ENCODE measurements at places on chromosomes 6 and 20.

DNA sequence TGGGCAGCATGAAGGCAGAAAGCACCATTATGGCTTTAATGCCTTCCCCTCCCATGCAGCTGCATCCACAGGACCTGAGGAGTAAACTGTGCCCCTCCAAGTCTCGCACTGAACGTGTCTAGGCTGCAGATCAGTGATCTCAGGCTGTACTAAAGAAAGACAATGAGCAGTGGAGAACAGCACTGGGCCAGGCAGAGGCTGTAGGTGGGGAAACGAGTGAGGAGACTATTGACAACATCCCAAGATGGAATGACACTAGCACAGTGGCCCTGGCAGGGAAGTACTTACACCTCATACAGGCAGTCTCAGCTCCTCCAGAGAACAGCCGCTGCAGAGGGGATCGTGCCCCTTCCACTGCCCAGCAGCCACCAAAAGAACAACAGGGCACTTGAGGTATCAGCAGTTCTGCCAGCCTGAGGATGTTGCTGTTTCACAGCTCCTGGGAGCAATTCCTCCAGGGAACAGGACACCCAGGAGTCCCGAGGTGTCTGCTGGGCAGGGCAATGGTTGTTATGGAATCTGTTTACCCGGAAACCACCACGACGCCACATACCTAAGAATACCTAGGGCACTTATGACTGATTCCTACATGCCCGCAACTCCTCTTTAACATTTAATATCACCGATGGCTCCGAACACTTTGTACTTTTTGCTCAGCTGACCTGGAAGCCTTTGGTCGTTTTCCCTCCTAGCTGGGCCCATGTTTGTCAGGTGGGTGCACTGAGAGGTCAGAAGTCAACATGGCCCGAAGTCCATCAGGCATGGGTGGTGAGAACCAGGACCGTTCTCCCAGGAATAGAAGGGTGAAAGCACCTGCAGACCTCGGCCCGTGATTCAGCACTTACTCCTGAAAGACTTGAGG is 79.1 kb downstream of the SLC22A23 start:
- DNase-seq: no peak

GRCh38 chr6:169648617-169649016 is 53.2 kb downstream of the WDR27 start:
- no peak for DNase-seq

DNA sequence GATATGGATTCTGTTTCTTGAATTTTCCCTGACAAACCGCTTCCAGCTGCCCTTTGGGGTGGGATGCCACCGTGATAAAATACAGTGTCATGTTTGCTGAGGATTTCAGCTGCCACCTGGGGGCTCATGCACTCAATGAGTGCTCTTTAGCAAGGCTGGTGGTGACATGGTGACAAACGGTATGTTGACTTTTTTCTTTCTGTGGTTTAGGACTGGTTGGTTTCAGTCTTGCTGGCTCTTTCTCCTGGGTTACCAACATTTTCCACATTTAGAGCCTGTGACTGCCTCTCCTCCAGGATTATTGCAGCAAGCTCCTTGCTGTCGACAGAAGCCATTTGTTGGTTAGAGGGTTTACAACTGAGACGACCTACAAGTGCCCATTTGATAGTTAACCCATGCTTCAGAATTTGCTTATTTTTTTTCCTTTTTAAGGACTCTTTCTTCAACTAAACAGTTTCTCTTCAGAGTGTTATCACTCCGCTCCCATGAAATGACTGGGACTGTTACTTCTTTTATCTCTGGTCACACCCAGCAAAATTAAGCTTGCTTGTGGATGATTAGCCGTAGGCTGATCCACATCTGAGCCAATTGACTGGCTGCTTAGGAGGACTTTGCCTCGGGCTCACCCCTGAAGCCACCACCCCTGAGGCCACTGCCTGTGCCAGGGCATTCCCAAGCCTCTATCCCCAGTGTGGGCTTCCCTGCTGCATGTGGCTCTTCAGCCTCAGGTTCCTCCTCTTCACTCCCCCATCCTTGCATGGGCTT is 48.4 kb upstream of the CDYL start:
- DNase-seq: no peak

- DNase-seq: no peak
Observed at GRCh38 chr6:137315081-137315480, 95.9 kb upstream of the IFNGR1 start.

GRCh38 chr6:4553387-4553786 is 222.8 kb upstream of the CDYL start:
- no peak for DNase-seq

GRCh38 chr6:25173951-25174474 is 105.2 kb upstream of the CARMIL1 start:
- no peak for DNase-seq

DNA sequence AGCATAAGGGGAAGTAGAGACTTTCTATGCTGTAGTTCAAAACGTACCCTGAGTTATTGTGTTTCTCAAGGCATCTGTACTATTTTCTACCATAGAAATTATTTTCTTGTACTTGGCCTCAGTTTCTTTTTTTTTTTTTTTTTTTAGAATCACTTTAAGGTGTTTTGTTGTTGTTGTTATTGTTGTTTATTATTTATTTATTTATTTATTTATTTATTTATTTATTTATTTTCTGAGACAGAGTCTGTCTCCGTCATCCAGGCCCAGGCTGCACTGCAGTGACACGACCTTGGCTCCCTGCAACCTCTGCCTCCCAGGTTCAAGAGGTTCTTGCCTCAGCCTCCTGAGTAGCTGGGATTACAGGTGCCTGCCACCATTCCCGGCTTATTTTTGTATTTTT is 179.1 kb downstream of the GRIK2 start:
- no peak for DNase-seq

DNA sequence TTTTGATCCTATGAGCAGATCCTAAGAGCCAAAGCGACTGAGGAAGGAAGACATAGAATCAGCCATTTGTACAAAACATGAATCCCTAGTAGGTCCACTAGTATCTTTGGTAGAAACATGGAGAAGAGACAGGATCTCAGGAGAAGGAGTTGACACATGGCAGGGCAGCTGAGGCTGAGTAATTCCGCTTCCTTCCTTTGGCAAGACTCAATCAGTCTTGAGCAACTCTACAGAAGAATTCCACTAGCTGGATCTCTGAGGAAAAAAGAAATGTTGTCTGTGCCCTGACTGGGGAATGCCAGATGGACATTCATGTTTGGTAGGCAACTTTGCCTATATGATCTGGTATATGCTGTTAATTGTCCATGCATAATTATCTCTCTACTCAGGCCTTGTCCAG is 35.3 kb downstream of the ESR1 start:
- no peak for DNase-seq

GRCh38 chr20:47181056-47181862 is 175.2 kb downstream of the ZMYND8 start:
- DNase-seq: no peak

DNA sequence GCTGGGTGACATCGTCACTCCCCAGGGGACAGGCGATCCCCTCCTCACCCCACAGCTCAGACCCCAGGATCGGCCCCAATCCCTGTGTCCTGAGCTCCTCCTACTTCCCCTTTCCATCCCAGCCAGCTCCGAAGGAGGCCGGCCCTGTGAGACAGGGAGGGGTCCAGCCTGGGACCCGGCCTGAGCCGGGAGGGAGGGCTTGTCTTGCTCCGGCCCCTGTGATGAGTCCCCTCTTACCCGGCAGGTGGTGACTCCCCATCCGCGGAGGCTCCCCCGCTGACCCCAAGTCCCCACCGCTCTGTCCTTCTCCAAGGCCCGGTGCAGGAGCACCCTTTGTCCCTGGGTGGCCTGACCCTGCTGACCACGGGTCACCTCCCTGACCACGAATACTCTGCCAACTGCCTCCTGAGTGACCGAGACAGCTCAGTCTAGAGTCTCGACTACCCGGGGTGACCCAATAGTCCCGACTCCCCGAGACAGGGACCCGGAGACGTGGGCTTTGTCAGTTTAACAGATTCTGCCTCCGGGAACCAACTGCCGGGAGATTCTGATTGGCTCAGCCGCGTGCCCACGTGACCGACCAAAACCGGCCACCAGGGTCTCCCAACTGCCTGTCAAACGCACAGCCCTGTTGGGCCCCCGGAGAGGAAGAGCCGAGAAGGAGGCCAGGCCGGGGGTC is 187.4 kb upstream of the PROKR2 start:
- no peak for DNase-seq

GRCh38 chr6:121612927-121613326 is 177.5 kb downstream of the GJA1 start:
- DNase-seq: no peak

DNA sequence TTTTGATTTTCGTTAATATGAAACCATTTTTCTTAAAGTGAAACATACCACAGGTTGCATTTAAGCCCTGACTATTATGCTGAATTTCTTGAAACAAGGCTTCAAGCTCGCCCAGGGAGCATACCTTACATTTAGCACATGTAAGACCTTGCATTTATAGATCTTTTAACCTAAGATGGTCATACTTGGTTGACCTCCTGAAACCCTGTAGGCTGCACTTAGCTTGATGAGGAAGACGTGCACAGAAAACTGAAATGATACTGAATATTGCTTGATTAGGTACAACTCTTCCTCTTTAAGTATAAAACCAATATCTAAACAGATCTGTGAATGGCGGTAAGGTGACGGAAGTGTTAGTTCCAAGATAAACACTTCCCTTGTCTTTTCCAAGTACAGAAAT is 82.2 kb downstream of the CTNNBL1 start:
- no peak for DNase-seq

DNA sequence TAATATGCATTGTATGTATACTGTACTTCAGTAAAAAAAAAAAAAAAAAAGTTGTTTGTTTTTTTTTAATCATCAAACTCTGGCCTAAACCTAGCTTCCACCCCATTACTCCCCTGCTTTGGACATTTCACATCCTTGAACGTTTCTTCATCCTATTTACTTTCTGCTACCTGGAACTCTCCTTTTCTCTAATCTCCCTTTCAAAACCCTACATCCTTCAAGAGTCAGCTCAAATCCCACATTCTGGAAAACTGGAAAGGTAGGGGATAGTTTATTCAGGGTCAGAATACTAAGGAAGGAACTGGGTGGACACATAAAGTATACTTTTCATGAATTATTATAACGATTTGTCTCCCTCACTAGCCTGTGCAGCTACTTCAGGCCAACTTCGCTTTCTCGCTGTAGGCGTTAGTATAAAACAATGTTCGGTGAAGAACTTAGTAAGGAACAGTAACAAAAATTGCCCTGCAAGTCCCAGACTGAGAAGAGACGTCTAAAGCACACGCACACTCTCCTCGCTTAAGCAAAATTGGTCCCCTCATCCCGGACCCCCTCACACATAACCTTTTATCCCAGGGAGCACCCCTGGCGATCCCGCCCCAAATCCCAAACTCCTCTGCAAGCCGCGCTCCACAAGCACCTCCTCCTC is 775 bp downstream of the PIGU start:
- DNase-seq: no peak

GRCh38 chr6:162029873-162030576 is 697.5 kb downstream of the PRKN start:
- DNase-seq: no peak

GRCh38 chr20:20436689-20437088 is 68.8 kb downstream of the INSM1 start:
- DNase-seq: no peak

DNA sequence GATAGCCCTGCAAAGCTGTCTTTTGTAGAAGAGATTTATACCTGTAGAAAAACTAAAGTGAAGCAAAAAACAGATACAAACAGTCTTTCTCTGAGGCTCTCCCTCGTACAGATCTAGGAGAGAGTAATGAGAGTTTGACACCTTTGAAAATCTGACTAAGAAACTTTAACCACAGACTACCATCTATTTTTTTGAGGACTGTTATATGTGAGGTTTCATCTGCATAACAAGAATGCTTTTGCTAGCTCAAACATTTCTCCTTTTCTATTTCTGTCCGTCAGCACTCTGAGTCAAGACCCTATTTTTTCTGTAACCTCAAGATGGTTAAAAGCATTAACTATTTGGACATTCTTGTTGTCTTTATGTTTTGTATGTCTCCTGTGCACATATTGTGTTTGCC is 193.0 kb downstream of the BTBD3 start:
- DNase-seq: no peak

GRCh38 chr20:572727-573126 is 29.1 kb upstream of the CSNK2A1 start:
- DNase-seq: no peak

DNA sequence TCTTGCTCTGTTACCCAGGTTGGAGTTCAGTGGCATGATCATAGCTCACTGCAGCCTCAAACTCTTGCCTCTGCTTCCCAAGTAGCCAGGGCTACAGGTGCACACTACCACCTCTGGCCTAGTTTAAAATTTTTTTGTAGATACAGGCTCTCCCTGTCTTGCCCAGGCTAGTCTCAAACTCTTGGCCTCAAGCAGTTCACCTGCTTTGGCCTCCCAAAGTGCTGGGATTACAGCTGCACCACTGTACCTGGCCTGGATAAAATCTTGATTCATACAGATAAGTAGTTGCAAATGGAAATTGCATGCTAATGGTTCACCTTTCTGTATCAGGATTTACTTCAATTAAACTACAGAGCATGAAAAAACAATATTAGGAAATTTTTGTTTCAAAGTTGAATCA is 4.2 kb downstream of the CD2AP start:
- no peak for DNase-seq

GRCh38 chr20:904039-904545 is 12.0 kb downstream of the ANGPT4 start:
- DNase-seq: no peak

DNA sequence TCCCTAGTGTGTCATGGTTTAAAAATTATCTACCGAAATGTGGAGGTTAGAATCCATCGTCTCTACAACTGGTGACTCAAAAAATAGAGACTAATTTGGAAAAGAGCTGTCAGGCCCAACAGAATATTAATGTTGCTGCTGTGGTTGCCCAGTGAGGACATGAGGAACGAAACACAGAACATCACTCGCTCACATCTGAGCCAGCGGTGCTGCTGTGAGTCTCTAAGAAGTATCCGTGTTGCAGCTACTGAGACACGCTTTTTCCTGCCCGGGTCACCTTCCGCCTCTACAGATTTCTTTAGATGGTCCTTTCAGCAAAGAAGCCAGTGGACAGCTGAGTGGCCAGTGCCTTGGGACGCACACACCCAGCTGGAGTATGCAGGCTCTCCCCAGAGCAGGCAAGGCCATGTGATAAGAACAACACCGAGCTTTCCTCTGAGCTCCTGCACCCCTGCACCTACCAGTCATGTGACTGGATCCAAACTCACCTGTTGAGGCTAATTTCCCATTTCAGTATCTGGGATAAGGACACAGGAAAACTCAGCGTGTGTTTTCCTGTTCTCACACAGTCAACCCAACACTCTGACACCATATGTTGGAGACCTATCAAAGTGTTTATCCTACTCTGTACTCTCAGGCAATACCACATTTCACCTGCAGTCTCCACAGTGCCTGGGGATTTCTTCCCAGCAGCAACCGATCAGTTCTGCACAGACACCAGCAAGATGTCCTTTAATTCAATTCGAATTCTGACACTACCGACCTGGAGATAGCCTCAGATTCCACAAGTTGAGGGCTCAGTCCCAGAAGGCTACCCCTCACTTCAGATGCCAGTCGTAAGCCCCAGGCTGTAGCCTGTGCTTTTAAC is 119.0 kb upstream of the RPS6KA2 start:
- no peak for DNase-seq

DNA sequence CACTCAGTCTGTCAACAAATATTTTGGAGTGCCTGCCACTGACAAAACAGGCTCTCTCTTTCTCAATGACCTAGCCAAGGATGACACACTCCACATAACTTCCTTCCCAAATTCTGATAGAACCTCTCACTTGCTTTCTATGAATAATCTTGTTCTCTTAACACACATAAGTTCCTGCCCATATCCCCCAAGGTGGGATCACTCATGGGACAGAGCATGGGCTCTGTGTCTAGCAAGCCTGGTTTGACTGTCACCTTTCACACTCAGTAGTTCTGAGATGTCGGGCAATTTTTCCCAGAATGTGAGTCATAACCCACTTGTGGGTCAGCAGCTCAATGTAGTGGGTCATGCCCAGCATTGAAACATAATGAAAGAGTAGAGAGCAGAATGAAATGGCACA is 78.1 kb downstream of the LRFN2 start:
- no peak for DNase-seq
